Panc1 (cell line): ENCODE measurements at places on chromosomes 3 and 15. TPM values are rescaled to one million over a fixed set of nuclear protein-coding genes. Genes with fewer than 3 reads are reported as not detected.

Gene OR5H14
- total RNA-seq = not detected

Gene PRICKLE2
- 0.26 TPM for total RNA-seq

Gene NDN
- total RNA-seq = not detected

Gene NR2E3
- 0.98 TPM for total RNA-seq

Gene CYP8B1
- 0.08 TPM for total RNA-seq

Gene SLC25A26
- total RNA-seq = 13.2 TPM

Gene SLC9A9
- total RNA-seq = not detected

Gene C2CD4A
- total RNA-seq = 0.15 TPM

Gene DZIP1L
- total RNA-seq = 11.1 TPM

Gene KLHL6
- 0.03 TPM for total RNA-seq

Gene ITIH1
- 0.31 TPM for total RNA-seq

Gene CGNL1
- total RNA-seq = 3.5 TPM

Gene GXYLT2
- total RNA-seq = 6.1 TPM

Gene IL5RA
- total RNA-seq = not detected

Gene MRAS
- total RNA-seq = 14.2 TPM

Gene LRRC31
- not detected for total RNA-seq

Gene CHRNA7
- total RNA-seq = 3.3 TPM

Gene CPN2
- 0.08 TPM for total RNA-seq

Gene KCNMB3
- 5.8 TPM for total RNA-seq

Gene C3orf49
- total RNA-seq = not detected

Gene NAALADL2
- 2.7 TPM for total RNA-seq

Gene SLCO3A1
- total RNA-seq = 20.6 TPM

Gene MOBP
- not detected for total RNA-seq

Gene P3H2
- 82.2 TPM for total RNA-seq

Gene ALPK3
- total RNA-seq = 1.0 TPM

Gene ZKSCAN7
- total RNA-seq = not detected

Gene MME
- 1.6 TPM for total RNA-seq

Gene GOLGA8S
- 0.15 TPM for total RNA-seq

Gene ITIH4
- 1.5 TPM for total RNA-seq

Gene CFAP161
- 2.7 TPM for total RNA-seq

Gene SLC6A1
- not detected for total RNA-seq

Gene MEIS2
- total RNA-seq = 9.3 TPM
